ENCODE measurements at places on chromosomes 6 and 20. TPM values are rescaled to one million over a fixed set of nuclear protein-coding genes. Genes with fewer than 3 reads are reported as not detected.

RAET1E gene
- polyA plus RNA-seq = not detected

SYCP2 gene
- polyA plus RNA-seq = 0.07 TPM

- no peak overlapping the region for H3K4me3 ChIP-seq
- peaks cover 18% of the 10 kb centered on the region for H3K4me1 ChIP-seq
- no peak for DNase-seq
- H3K36me3 ChIP-seq = no peaks in the 10 kb centered on the region
Measured at GRCh38 chr6:37049758-37050044, 44.2 kb downstream of the FGD2 start.

DNA sequence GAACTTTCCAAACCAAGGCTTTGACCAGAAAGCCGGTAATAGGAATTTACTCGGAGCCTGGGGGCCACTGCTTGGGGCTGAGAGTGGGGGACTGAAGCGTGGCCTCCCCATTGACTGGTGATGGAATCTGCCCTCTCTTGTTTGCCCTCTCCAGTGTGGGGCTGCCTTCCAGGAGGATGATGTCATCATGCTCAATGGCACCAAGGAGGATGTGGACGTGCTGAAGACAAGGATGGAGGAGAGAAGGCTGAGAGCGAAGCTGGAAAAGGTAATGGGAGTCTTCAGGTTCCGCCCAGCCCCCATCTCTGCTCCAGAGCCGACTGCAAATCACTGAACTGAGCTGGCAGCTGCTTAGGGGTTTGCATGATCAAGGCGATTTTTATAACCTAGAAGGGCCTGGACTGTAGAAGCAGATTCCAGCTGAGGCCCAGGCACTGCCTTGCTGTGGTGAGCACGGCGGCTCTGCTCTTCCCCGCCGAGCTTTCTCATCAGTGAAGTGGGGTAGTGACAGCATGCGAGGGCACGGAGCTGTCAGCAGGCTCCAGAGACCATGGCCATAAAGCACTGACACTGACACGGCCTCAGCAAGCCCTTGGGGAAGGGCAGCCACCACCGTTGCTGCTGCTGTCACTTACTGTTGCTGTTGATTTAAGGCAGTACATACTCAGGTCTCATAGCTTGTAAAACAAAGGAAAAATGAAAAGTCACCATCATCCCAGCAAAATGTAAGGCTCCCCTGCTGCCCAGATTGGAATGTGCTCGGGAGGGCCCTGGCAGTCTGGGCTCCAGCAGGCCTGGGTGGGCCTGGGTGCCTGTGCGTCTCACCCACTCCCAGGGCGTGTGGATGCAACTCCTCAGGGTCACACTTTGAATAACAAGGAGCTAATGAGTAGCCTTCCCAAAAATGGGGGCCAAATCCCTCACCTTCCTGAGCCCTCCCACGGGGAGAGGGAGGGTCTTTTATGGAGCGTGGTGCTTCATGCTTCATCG lies 11.1 kb upstream of the FAM209A start:
- H3K36me3 ChIP-seq = peaks cover 38% of the 10 kb centered on the region
- H3K4me1 ChIP-seq = no peaks in the 10 kb centered on the region
- no peak for DNase-seq
- H3K4me3 ChIP-seq = no peak overlapping the region
- no peaks in the 10 kb centered on the region for H3K27me3 ChIP-seq

GRCh38 chr20:9131841-9132240 lies 63.0 kb downstream of the PLCB4 start:
- no peaks in the 10 kb centered on the region for H3K4me1 ChIP-seq
- no peak overlapping the region for H3K27ac ChIP-seq
- H3K36me3 ChIP-seq = no peaks in the 10 kb centered on the region
- no peak for DNase-seq
- no peaks in the 10 kb centered on the region for H3K27me3 ChIP-seq
- no peak overlapping the region for H3K4me3 ChIP-seq

RAMACL gene
- polyA plus RNA-seq = 0.22 TPM

GRCh38 chr6:97726378-97726777 lies 443.4 kb upstream of the MMS22L start:
- H3K4me3 ChIP-seq = no peak overlapping the region
- no peaks in the 10 kb centered on the region for H3K27me3 ChIP-seq
- no peak overlapping the region for H3K27ac ChIP-seq
- no peaks in the 10 kb centered on the region for H3K4me1 ChIP-seq

TUBB gene
- polyA plus RNA-seq = 115 TPM

STMND1 gene
- polyA plus RNA-seq = 0.05 TPM

SMOC2 gene
- 0.53 TPM for polyA plus RNA-seq

KCNG1 gene
- polyA plus RNA-seq = 0.24 TPM

Data from liver (tissue), 10 donors.